Fibroblast of skin of right biceps (primary cell): ENCODE measurements at places on chromosomes 12 and 14.

- no peak for DNase-seq
Measured at GRCh38 chr12:27013611-27014084, 536 bp downstream of the TM7SF3 start.

- no peak for DNase-seq
Measured at GRCh38 chr14:32339188-32339587, 10.1 kb downstream of the AKAP6 start.

DNA sequence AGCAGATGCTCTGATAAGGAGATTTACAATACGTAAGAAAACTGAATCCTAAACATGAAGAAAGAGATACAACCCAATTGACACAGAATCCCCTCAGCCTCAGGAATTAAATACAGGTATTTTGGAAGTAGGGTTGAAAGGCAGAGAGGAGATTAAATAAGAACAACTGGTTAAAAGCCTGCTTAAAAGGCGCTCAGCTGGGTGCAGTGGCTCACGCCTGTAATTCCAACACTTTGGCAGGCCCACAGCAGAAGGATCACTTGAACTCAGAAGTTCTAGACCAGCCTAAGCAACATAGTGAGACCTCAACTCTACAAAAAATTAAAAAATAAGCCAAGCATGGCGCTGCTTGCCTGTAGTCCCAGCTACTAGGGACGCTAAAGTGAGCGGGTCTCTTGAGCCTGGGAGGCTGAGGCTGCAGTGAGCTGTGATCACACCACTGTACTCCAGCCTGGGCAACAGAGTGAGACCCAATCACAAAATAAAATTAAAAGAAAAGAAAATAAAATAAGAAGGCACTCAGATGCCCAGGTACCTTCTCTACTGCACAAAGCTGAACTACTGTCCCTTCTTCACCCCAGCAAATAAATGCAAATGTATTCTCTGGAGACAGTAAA is 32.9 kb downstream of the MED13L start:
- no peak for DNase-seq

DNA sequence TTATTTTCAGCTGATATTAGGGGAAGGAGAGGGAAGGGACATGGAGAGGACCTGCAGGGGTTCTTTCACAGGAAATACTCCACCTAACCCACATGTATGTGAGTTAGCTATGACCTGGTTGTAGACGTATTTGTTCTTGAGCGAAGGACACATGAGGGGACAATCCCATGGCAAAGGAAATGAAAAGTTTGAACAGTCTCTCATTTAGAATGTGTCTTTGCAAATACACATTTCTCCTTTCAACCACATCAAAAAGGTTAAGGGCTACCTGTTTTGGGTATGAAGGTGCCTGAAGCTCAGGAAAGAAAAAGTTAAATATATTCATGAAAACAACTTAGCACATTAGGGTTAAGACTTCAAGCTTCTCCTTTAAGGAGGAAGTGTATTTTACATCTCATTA is 7.4 kb downstream of the PYGL start:
- DNase-seq: no peak

GRCh38 chr12:29008786-29009185 is 140.3 kb upstream of the FAR2 start:
- peak; percentile 14 for DNase-seq

- DNase-seq: no peak
Measured at GRCh38 chr14:81132468-81132867, 88.3 kb downstream of the GTF2A1 start.

DNA sequence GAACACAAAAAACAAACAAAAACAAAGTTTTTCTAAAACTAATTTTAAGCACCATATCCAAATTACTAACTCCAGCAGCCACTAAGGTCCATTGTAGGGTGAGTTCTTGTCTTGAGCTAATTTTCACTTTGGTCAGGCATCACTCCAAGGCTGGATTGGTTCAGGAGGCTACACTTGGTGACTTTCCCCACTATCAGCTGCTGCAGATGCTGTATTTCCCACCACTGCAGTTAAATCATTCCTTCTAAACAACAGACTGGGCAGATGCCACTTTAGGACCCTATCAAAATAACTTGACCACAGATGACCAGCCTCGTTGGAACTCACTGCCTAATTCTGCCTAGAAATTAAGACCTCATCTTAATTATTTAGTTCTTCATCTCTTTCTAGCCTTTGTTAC is 140.5 kb downstream of the SLC16A7 start:
- no peak for DNase-seq

- no peak for DNase-seq
Measured at GRCh38 chr12:75965661-75966060, 65.9 kb downstream of the PHLDA1 start.

DNA sequence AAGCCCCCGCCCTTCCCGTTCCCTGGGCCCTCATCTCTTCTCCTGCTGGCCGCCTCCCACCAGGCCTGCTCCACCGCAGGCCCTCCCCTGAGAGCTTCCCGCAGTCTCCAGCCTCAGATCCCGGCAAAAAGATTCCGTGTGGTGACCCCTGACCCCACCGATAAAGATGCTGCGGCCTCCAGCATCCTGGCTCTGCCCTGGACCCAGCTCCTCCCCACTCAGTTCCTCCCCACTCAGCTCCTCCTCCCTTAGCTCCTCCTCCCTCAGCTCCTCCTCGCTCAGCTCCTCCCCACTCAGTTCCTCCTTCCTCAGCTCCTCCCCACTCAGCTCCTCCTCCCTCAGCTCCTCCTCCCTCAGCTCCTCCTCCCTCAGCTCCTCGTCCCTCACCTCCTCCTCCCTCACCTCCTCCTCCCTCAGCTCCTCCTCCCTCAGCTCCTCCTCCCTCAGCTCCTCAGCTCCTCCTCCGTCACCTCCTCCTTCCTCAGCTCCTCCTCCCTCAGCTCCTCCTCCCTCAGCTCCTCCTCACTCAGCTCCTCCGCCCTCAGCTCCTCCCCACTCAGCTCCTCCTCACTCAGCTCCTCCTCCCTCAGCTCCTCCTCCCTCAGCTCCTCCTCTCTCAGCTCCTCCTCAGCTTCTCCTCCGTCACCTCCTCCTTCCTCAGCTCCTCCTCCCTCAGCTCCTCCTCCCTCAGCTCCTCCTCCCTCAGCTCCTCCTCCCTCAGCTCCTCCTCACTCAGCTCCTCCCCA is 17.0 kb downstream of the NOC4L start:
- DNase-seq: peak; percentile 28

GRCh38 chr14:99125113-99125512 is 146.9 kb downstream of the BCL11B start:
- no peak for DNase-seq

- no peak for DNase-seq
Measured at GRCh38 chr12:131528667-131529066, 182.2 kb upstream of the SFSWAP start.

- no peak for DNase-seq
Measured at GRCh38 chr12:13209436-13210235, 13.1 kb downstream of the EMP1 start.

- DNase-seq: no peak
Measured at GRCh38 chr12:8036346-8036745, 3.8 kb downstream of the FOXJ2 start.

- peak; percentile 53 for DNase-seq
Measured at GRCh38 chr14:62988967-62989366, 56.3 kb downstream of the KCNH5 start.

- DNase-seq: peak; percentile 27
Measured at GRCh38 chr14:49880267-49881064, 12.4 kb upstream of the ARF6 start.

DNA sequence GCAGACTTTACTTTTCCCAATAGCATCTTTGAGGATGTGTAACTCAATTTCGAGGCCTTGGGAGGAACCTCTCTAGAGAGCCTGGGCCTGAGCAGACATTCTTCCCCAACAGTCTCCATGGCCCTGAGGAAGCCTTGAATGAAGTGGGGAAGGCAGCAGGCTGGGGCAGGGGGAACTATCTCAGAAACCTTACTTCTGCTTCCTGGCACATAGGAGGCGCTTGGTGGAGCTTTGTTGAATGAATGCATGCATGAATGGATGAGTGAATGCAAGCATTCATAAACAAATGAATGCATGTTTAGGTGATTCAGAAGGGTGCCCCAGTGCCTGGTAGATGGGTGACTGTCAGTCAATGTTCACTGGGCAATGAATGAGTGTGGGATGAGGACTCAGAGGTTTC is 58.3 kb downstream of the GALNT16 start:
- DNase-seq: no peak
